EL (cell line): ENCODE measurements at places on chromosomes 5 and 9.

GRCh38 chr9:129665814-129666520, 520 bp downstream of the PRRX2 start:
- DNase-seq, result no peak

DNA sequence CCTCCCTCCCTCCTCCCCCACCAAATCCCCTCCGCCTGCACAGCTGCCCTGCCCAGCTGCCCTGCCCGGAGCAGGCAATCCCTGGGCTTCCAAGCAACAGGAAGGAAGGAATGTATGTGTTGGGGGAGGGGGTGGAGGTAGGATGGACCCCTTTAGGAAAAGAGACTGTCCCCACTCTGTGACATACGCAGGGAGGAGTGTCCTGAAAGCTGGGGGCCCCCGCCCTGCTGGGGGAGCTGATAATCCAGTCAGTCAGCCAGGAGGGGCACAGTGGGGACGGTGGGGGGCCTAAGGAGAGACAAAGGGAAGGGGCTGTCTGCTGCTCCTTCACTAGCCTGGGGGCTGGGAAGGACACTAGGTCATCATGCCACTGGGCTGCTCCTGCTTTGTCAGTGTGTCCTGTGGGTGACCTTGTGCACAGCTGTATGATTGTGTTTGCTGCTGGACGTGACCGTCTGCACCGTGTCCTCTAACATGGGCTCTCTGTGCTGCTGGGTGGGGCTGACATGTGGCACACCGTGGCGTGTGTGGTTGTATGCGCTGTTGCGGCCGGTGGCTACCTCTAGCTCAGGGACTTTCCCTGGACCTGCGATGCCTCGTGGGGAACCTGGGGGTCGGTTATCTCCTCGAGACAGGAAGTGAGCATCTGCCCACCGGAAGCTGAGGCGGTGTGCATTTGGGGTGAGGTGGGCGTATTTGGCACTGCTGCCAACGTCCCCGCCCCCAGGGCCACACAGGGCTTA, 3.0 kb downstream of the N4BP3 start:
- no peak for DNase-seq

- peak; percentile 90 for DNase-seq
These were observed 24.9 kb upstream of the SH3PXD2B start for GRCh38 chr5:172479034-172479783.

GRCh38 chr5:17282283-17283120, 65.1 kb downstream of the BASP1 start:
- DNase-seq, result no peak

- no peak for DNase-seq
These were observed 74.3 kb downstream of the NDFIP1 start for GRCh38 chr5:142182840-142183239.

DNA sequence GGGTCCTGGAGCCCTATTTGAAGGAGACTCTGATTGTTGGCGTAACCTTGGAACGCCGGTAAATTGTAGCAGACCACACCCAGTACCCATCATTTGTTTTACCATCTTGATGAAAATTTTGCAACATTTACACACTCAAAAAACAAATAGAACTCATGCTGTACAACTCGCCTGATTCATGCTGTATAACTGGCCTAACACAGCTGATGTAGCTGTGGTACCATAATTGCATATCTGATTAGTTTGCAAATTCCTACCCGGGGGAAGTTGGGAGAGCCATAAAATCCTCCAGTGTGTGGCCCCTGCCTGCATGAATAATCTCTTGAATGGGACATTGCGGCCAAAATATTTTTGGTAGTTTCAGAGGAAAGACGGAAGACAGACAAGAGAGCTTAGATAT, 9.7 kb downstream of the NIPAL4 start:
- DNase-seq, result no peak

DNA sequence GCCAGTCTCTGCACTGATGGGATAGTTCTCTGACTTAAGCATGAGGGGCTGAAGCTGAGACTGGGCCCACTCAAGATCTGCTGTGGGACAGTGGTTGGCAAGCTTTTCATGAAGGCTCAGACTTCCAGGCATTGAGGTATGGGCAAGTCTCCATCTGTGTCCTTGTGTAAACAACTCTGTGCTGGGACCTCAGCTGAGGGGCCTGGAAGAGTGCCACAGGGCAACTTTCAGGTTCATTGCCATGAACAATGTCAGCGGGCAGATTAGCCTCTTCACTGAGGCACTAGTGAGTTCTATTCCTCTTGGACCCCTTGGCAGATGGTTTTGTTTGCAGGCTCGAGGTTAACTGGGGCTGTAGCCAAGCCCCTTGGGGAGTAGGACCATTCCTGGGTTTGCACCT, 127.1 kb downstream of the MRPS30 start:
- DNase-seq, result no peak

GRCh38 chr9:20340511-20340861, 281.8 kb downstream of the MLLT3 start:
- no peak for DNase-seq

DNA sequence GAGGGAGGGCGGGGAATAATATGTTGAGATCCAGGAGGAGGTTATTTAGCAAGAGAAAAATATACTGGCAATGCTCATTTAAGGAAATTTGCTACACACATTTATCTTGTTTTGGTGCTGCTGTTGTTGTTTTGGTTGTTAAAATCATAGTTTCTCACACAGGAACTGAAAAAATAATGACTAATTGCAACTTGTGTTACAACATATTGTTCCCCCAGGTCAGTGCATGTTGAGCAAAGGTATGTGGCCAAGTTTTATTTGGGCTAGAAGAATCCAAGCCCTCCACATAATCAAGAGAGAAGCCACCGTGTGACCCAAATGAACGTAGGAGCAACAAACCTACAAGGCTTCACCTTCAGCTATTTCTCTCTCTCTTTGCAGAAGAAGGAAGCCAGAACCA, 220.3 kb upstream of the DAPK1 start:
- DNase-seq, result no peak
